ENCODE measurements at places on chromosomes 13 and 19.

- DNase-seq = no peak
Measured at GRCh38 chr19:36203293-36203692, 11.2 kb downstream of the ZNF565 start.

GRCh38 chr13:110306960-110307766 is at the start of the genes COL4A1 and COL4A2:
TSS of gene COL4A1 (minus strand) at chr13:110307157. CDS start at chr13:110307027, 130 bp downstream.
TSS of gene COL4A2 (plus strand) at chr13:110307284. CDS start at chr13:110307904, 620 bp downstream.
- no peak for DNase-seq

DNA sequence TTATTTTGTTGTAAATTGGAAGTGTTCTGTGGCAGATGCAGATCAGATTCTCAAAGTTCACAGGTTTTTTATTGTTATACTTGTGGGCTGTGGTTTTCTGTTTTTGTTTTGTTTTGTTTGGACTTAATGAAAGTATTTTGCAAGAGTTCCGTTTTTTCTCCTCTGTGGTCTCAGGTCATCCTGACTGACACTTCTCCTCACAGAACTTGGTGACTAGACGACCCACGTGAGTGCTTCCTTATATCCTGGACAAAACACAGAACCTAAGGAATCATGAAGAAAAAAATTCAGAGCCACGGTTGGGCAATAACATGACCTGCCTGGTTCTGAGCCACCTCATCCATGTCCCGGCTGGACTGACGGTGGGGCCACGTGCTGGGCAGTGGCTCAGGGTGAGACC is 2.5 kb upstream of the RFPL4AL1 start:
- no peak for DNase-seq

GRCh38 chr19:45505151-45505995 is 1.9 kb upstream of the VASP start:
- DNase-seq = no peak

DNA sequence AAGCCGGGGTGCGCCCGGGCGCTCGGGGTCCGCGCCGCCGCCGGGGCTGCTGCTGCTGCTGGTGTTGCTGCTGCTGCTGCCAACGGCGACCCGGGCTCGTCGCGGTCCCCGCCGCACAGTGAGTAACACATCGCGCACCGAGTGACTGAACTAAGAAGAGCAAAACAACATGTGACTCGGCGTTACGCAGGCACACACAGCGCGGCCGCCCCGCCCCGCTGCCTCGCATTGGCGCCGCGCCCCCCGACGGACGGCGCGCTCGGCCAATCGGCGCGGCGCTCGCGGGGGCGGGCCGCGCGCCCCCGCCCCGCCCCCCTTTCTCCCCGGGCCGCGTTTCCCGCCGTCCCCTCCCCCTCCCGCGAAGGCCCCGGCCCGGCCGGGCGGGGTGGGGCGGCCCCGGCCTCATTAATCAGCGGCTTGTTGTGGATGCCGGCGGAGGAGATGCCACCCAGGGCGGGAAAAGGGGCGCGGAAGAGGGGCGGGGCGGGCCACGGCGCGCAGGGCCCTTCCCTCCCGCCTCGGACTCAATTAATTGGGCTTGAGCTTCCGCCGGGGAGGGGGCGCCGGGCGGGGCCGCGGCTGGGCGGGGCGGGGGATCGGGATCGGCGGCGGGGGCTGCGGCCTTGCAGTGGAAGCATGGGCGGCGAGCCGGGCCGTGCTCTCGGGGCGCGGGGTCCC is at the start of gene IRS2:
TSS of gene IRS2 (minus strand) at position 127 of the 678 bp plus-strand sequence. CDS start 530 bp downstream, outside the sequence.
- DNase-seq = peak; percentile 98

DNA sequence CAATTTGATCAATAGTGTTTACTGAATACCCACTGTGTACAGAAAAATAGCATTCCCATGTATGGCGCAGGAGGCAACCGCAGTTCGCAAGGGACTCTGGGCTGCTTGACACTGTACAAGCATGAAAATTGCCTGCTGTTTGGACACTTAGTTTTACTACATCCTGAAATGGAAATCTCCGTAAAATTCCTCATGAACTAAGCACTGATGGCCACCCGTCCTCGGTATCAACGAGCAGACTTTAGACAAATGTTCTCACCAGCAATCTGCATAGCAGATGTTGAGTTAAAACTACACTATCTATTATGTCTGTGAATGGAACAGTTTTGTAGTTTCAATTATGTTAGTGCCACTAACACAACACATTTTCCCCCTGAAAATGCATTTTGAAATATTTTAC is 294.7 kb downstream of the DCLK1 start:
- DNase-seq = no peak
